Ascending aorta (tissue), 2 donors: ENCODE measurements at places on chromosomes 2 and 18.

DNA sequence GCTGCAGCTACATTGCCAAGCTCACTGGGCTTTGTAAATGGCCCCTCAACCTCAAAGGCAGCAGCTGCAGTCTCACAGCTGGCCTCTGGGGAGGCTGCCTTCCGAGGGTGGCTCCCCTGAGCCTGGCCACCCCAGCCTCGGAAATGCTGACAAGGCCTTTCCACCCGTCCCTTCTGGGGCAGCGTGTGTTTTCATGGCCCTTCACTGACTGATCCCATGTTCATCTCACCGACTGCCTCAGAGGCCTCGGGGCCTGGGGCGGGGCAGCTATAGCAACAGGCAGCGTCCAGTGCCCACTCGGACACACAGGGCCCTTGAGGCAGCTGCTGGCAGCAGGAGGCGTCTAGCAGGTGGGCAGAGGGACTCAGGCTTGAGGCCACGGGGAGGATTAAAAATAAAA is 149.7 kb downstream of the GLI2 start:
- DNase-seq: no peak

GRCh38 chr2:110737783-110738182 is 5.4 kb downstream of the ACOXL start:
- no peak for DNase-seq

DNA sequence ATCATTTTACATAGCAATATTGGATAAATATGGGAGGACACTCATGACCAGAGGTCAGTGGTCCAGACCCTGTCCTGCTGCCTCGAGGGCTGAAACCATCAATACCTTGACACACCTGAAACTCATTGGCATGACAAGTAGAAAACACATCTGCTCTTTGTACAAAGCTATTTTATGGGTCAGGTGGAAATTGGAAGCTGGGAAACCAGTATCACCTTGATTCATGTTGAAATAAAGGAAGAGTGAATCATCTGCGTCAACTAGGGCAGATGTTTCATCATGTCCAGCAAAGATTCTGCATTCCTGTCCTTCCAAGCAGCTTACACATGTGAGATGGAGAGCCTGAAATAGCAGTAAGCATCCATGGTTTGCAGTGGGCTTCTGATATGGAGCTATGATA is 80.0 kb upstream of the ERBB4 start:
- no peak for DNase-seq

DNA sequence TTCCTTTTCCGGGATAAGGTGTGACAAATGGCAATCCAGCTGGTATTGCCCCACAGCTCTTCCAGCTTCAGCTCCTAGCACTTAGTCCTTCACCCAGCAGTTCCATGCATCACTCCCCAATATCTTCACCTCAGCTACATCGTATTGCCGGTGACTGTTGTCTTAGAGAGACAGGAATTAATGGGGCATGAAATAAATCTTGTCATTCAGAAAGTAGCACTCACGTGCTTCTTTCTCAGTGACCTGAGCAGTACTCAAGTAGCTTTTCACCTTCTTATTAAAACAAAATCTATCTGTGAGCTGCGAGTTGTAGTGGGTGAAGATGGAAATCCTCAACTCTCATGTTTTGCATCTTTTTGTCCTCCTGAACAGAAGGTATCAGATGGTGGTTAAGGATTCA is 72.8 kb downstream of the PTH2R start:
- DNase-seq: no peak

- no peak for DNase-seq
Observed at GRCh38 chr2:11480406-11480805, 14.4 kb upstream of the E2F6 start.

GRCh38 chr18:59885579-59886163 is 14.1 kb upstream of the PMAIP1 start:
- DNase-seq: no peak

DNA sequence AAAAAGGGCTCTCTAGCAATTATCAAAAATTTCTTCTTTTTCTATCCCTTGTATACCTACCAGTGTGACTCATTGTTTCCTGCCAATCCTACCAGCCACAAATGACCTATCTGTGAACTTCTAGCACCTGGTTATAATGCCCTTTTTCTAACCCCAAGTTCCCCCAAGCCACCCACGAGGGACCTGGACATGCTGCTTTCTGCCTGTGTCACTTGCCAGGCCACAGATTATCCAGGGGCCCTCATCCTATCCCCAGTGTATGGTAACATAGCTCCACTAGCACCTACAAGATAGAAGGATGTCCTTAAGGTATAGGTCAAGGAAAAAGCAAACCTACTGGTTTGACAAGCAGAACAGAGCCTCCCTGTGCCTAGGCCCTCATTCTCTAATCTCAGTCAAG is 26.8 kb downstream of the AAK1 start:
- DNase-seq: no peak
